Renal pelvis (tissue), 12 donors: ENCODE measurements at places on chromosomes 12 and 14.

- DNase-seq: no peak
Observed at GRCh38 chr12:106758349-106759110, 16.0 kb upstream of the RIC8B start.

DNA sequence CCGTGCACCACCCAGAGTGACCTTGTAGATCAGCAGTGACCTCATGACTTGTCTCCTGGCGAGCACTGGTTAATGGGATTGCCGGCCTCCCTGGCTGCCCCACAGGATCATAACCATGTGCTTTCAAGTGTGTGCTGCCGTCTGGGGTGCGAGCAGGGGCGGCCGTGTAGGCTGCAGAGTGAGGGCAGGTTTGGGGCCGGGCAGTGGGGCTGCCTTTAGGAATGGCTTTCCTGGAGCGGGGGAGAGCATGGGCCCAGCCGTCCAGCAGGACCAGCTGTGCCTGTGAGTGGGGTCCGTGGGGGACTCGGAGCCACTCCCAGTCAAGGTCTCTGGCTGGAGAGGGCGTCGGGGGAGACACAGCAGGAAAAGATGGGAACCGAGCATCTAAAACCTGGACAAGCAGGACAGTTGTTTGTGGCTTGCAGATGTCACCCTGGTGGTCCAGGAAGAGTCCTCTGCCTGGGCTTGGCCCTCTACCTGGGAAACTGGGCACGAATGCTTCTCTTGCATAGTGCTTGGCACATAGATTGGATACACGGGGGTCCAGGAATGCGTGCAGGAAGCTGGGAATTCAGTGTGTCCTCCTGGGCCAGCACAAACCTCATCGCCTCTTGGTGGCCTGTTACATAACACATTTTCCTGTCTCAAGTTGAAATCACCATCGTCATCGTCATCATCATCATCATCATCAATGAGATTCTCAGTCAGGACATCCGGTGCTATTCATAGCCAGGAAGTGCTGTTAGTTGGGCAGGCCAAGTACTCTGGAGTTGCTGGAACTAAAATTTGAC, 96.0 kb downstream of the ADGRD1 start:
- DNase-seq: no peak

DNA sequence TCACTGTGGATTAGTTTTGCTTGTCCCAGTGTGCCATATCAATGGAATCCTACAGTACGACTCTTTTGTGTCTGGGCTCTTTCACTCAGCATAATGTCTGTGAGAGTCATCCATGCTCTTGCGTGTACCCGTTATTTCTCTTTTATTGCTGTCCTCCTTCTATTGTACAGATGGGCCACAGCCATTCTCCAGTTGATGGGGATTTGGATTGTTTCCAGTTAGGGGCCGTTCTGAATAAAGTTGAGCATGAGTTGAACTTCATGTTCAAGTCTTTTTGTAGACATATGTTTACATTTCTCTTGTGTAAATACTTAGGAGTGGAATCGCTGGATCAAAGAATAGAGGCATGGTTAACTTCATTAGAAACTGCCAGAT, 38.3 kb downstream of the MYO1H start:
- DNase-seq: no peak

DNA sequence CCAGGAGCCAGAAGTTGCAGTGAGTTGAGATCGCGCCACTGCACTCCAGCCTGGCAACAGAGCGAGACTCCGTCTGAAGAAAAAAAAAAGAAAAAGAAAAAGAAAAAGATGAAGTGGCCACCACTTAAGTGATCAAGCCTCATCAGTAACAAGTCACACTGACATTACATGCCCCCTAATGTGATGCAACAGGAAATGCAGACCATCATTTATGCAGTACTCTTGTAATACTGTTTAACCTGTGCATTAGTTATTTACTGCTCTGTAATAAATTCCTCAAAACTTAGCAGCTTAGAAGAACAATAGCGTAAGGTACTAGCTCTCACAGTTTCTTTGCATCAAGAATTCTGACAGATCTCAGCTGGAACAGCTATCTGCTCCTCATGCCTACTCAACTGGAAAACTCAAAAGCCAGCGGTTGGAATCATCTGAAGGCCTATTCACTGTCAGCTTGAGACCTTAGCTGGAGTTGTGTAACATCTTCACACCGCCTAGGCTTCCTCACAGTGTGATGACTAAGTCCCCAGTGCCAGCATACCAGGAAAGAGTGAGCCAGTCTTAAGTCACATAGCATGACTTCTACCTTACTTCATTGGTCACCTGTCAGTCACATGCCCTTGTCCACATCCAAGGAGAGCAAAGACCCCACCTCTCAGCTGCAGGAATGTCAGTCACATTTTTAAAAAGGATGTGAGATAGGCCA, 31.5 kb downstream of the EPS8 start:
- no peak for DNase-seq

GRCh38 chr12:97639702-97640101, 177.1 kb downstream of the RMST start:
- no peak for DNase-seq

DNA sequence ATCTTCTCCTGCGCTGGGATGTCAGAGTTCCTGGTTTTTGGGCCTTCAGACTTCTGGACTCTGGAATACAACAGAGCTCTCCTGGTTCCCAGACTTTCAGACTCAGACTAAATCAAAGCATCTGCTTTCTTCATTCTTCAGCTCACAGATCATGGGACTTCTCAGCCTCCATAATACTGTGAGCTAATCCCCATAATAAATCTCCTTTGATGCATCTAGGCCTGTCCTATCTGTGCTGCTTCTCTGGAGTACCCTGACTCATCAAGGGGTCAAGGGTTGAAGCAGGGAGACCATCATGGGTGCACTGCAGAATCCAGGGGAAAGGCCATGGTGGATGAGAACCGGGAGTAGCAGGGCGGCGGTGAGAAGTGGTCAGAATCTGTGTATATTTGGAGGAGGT, 1094.1 kb upstream of the TMEM132C start:
- no peak for DNase-seq

GRCh38 chr12:38116968-38117367, 199.6 kb upstream of the ALG10B start:
- no peak for DNase-seq

DNA sequence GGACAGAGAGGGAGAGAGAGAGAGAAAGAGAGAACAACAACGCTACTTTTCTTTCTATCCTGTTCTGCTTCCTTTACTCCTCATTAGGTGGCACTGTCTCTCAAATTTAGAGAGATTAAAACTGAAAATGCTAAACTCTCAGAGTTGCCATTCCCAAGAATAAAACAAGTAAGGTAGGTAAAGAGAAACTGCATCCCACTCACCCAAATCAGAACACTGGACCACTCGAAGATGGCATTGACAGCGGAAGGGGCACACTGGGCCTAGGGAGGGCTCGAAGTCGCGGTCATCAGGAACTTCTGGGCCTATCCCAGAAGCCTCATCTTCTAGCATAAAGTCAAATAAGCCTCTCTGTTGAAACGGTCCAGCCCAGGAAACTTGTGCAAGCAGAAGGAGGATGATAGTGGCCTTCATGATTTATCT, 4.5 kb downstream of the DCN start:
- no peak for DNase-seq

GRCh38 chr14:100541621-100542560, 45.3 kb downstream of the BEGAIN start:
- DNase-seq: no peak

GRCh38 chr14:90849787-90850444, 33.7 kb upstream of the TTC7B start:
- DNase-seq: no peak

- DNase-seq: no peak
Observed at GRCh38 chr12:92621833-92622232, 81.0 kb upstream of the PLEKHG7 start.

DNA sequence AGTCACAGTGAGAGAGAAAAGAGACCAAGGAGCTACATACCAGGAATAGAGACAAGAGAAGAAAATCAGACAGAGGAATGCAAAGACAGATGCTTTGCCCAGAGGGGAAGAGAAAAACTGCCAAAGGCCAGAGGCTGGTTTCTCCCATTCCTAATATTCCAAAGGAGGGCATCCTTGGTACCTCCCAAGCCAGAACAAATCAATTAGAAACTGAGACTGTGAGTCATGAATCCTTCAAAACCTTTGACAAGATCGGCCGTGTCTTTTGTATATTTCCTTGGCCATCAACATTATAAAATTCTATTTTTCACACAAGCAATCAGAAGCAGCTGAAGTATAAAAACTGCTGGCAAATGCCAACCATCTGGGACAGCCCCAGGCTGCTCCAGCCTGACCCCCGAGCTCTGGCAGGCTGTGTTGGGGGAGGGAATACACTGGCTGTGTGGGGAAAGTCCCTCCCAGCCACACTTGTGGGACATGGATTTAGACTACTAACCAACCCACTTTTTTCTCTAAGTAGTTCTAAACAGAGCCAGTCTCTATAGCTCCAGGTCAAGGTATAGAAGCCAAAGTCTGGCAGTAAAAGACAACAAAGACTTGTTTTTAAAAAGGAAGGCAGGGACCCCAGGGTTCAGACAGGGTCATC, 13.7 kb downstream of the POMT2 start:
- DNase-seq: no peak

- no peak for DNase-seq
Observed at GRCh38 chr12:31362759-31363415, 36.9 kb upstream of the SINHCAF start.
